RPMI7951 (cell line): ENCODE measurements at places on chromosomes 16 and 17. TPM values are rescaled to one million over a fixed set of nuclear protein-coding genes. Genes with fewer than 3 reads are reported as not detected.

DNA sequence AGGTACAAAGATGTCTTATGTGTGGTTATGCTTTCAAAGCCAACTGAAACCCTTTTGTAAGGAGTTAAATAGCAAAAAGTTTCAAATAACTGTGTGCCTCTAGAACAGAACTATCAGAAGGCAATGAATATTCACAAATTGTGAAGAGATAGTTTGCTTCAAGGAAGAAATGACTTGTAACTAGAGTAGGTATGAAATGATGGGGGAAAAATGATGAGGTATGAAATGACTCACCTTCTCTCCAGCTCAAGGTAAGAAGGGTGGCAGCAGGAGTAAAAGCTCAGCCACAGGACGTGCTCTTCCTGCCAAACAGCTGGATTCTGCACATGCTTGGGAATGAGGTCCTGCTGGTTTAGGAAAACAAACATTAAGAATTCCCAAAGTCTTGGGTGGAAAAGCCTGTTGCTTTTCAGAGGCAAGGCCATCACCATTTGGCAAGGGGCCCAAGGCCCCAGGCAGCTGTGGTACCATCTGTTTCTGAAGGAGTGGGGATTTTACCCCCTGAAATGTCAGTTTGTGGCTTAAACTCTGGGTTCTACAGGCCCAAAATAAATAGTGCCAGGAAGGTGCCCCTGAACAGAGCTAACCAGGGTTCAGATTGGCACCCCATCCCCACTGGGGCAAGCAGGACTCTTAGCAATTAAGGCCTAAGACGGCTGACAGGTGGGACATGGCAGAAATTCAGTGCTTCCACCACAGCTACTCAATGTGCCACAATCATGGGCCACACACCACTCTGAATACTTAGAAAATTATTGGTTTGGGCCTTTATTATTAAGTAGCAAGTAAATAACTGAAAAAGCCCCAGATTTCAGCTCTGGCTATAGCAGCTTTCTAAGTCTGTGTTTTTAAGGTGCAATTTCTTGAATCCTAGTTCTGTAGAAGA, 13.3 kb downstream of the HERPUD1 start:
- peak; percentile 56 for DNase-seq

- DNase-seq = no peak
Measured at GRCh38 chr16:56561126-56561525, 3.7 kb upstream of the MT4 start.

DNA sequence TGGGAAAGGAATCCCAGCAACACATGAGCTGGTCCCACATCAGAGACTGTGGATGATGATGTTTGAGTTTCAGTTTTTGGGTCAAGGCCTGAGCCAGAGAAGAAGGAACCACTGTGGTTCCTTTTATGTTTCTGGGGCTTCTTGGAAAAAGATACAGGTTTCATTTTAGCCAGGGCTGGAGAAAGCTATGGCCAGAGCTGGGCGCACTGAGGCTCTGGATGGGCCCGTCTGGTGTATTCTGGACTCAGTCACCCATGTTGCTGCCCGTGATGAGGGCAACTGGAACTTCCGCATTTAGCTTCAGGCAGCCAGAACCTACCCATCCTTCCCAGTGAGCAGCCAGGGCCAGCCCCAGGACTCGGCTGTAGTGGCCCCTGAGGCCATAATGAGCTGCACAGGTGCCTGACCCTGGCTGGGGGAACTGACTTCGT, 15.0 kb upstream of the PITPNA start:
- DNase-seq = no peak

DNA sequence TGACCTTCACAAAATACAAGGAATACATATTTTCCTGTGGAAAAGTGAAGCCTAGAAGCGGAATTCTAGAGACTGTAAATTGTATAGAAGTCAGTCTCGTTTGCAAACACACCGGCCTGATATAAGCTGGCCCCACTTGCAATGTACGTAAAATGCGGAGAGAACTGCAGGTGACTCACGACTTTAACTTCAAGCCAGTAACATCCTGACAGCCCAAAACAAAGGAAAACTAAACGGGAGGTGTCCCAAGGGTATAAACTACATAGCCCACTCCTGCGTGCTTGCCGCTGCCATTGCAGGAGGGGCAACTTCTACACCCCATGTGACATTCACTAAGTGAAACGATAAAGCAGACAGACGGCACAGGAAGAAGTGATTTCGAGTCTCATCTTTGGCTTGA, 101.6 kb downstream of the CYTH1 start:
- DNase-seq = peak; percentile 42

GRCh38 chr17:43334738-43335402, 63.9 kb upstream of the ARL4D start:
- no peak for DNase-seq

DNA sequence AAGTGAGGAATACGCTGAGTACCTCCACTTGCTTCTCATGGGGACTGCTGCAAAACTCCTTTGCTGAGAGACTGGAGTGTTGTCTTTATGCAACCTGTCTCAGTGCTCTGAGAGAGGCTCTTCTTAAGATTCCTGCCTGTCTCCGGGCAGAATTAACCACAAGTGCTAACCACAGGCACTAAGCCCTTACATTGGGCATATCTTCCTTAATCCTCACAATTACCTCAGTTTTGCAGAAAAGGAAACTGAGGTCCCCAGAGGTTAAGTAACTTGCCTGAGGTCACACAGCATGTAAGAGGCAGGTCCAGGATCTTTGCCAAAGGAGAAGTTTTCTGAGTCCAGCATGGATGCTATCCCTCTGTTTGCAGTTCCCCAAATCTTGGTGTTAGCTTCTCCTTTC, 86.0 kb downstream of the GP2 start:
- no peak for DNase-seq

GRCh38 chr17:6480303-6480675, 36.0 kb downstream of the PIMREG start:
- no peak for DNase-seq

DNA sequence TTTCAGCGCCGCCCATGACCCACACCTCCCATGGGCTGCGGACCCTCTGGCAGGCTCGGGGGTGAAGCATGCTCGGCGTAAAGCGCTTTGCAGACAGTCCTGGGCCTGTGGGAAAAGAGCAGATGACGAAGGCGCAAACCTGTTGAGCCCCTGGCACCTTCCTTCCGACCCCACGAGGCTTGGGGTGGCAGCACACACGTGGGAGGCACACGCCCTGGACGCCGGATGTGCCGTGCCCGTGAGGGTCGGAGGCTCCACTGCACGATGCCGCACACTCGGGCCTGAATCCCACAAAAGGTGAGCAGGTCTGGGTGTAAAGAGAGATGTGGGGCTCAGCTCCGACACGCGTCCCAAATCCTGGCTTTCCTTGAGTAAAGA, 71.1 kb downstream of the LMF1 start:
- DNase-seq = no peak

GRCh38 chr17:35467824-35468223, 19.3 kb upstream of the SLFN13 start:
- DNase-seq = no peak

GRCh38 chr17:3983606-3984484, 19.6 kb upstream of the ATP2A3 start:
- peak; percentile 11 for DNase-seq

GRCh38 chr17:47276868-47277267, 23.2 kb downstream of the ITGB3 start:
- peak; percentile 91 for DNase-seq

DNA sequence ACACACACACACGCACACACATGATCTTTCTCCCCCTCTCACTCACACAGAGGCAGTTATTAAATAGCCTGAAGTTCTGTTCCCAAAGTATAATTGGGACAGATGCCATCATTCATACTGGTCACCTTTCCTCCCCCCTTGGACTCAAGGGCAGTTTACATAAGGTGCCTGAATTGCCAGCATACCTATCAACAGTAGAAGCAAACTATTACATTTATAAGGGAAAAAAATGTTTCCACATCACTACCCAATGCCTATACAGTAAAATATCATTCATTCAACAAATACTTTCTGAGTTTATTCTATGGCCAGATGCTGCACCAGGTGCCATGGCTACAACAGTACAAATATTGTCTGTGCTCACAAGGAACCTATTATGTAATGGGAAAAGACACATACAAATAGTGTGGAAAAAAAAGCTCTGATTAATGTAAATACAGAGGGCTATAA, 6.3 kb downstream of the CNTD1 start:
- DNase-seq = no peak

DNA sequence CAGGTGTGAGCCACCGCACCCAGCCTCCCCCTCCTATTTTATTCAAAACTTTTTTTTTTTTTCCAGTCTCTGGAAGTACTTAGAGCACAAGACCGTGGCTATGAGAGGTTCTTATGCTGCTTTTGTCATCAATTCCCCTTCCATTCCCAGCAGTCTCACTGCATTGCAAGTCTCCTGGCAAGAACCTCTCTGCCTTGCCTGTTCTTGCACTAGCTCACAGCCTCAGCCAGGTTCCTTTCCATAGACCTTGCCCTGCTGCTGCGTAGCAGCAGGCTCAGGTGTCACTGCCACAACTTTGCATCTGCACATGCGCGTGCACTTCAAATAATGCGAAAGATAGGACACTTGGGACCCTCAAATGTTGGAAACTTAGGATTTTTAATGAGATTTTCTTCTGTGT, 15.6 kb downstream of the ATP6V0A1 start:
- DNase-seq = no peak

DNA sequence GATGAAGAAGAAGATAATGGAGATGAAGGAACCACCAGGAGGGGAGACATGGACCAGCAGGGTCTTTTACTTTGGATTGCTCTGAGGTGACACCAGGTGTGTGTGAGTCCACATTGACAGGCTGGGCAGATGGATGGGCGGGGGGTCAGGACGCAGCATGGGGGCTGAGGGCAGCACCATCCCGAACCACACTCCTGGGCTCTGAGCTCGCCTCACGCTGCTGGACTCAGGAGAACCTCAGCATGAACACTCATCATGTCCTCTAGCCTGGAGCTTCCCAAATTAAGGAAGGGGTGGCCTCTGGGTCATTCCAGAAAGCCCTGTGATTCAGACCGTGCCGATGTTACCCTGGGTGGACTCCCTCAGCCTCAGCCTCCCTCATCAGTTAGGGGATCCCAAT, 50.4 kb upstream of the MAP3K14 start:
- no peak for DNase-seq

DNA sequence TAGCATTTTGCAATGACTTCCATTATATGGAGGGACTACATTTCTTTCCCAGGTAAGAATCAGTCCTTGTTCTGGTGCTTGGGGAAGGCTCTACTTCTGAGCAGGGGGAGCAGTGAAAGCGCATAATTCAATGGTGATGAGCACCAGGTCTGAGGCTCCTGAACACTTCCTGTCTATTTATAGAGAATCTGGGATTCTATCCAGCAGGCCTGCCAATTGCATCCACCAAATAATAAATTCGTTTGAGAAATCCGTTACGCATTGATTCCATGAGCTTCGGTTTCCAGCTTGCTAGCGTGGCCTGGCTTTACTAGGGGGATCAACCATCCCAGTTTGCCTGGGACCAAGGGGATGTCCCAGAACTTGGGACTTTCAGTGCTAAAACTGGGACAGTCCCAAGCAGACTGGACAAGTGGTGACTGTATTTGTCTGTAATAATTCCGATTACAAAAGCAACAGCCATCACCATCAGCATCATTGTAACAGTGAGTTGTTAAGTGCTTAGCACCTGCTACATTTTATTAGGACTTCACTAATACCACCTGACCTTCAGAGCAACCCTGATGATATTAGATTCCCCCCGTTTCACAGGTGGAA, 349.9 kb downstream of the MAF start:
- no peak for DNase-seq

DNA sequence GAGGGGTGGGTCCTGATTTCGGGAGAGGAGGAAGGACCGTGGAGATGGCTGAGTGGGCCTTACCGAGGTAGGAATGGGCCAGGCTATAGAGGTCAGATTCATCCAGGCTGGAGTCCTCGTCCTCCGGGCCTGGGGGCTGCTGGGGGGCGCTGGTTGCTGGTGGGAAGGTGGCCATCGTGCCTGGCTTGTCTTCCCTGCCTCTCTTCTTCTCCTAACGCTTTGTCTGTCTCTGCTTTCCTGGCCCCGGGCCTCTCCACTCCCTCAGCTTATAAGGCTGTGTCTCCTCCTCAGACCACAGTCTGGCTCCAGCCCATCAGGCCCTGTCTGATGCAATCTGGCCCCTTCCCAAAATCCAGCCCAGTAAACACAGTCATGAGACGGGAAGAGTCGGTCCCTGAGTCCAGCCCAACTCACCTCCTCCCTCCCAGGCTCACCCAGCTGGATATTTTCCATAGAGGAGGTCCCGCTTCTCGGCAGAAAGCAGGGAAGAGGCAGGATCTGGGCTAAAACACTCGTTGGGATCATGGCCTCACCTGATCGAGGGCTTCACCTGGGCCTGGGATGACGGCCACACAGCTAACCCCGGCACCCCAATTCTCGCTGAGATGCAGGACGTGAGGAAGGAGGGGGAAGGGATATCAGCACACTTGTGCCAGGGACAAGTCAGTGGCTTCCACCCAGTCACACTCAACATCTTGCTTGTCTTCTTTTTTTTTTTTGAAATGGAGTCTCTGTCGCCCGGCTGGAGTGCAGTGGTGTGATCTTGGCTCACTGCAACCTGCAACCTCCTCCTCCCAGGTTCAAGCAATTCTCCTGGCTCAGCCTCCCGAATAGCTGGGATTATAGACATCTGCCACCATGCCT, at the start of gene NUPR1:
NUPR1 (minus strand) TSS at position 242 of the 864 bp plus-strand sequence; CDS start at position 175, 67 bp downstream.
- peak; percentile 95 for DNase-seq

Gene TBC1D3G
- total RNA-seq = not detected in 2 replicates

Gene KLHL10
- not detected in 2 replicates for total RNA-seq

Gene ZNF19
- 2.2 and 3.8 TPM in 2 replicates for total RNA-seq

Gene KRT27
- total RNA-seq = not detected in 2 replicates

Gene TEX19
- 0.24 TPM in 1 of 2 replicates, not detected in the other for total RNA-seq

Gene TBC1D26
- total RNA-seq = not detected in 2 replicates

Gene ANKRD13B
- 0.78 and 1.2 TPM in 2 replicates for total RNA-seq

Gene SLC5A10
- total RNA-seq = not detected in 2 replicates
